Camera-type eye (tissue), 1 donor: ENCODE measurements at places on chromosomes 1 and 21. TPM values are rescaled to one million over a fixed set of nuclear protein-coding genes. Genes with fewer than 3 reads are reported as not detected.

Gene C1orf35
- total RNA-seq, result 14.3 TPM

Gene OR2T11
- total RNA-seq, result not detected

Gene LCE1D
- total RNA-seq, result not detected

Gene LCE4A
- not detected for total RNA-seq

Gene CYB5RL
- 10.9 TPM for total RNA-seq

Gene SMIM12
- 11.3 TPM for total RNA-seq
